ENCODE measurements at places on chromosomes 1 and 21. TPM values are rescaled to one million over a fixed set of nuclear protein-coding genes. Genes with fewer than 3 reads are reported as not detected.

The CD48 gene
- total RNA-seq = not detected

The BRDT gene
- total RNA-seq = not detected

The LCE1E gene
- total RNA-seq = not detected

The SPRR5 gene
- not detected for total RNA-seq

The CELSR2 gene
- total RNA-seq = 2.1 TPM

The USF1 gene
- total RNA-seq = 122 TPM
